Colonic mucosa (tissue), 4 donors: ENCODE measurements at places on chromosomes 3 and 15. TPM values are rescaled to one million over a fixed set of nuclear protein-coding genes. Genes with fewer than 3 reads are reported as not detected.

BUB1B gene
- total RNA-seq: 48.3 TPM

TMEM39A gene
- 37.4 TPM for total RNA-seq

IL17RC gene
- 26.8 TPM for total RNA-seq

CIP2A gene
- total RNA-seq: 5.3 TPM

IQSEC1 gene
- 19.2 TPM for total RNA-seq

SERINC4 gene
- 0.21 TPM for total RNA-seq

DLL4 gene
- total RNA-seq: 21.6 TPM

SLC28A2 gene
- 21.6 TPM for total RNA-seq

RTP3 gene
- total RNA-seq: not detected

DNA sequence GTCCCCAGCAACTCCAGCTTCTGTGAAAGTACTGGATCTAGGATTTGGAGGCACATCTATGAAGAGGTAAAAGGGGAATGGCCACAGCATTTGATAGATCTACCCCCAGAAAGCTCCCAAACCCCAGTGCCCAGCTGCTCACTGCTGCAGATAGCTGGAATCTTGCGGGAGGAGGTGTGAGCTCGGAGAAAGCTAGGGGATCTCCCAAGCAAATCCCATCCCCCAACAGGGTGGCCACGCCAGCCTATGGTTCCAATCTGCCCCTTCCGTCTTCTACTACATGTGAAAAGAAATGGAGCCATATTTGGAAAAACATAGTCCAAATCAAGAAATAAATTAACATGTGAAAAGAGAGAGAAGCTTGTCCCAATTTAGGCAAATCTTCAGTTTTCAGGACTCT is 42.0 kb downstream of the SEMA5B start:
- no peaks in the 10 kb centered on the region for H3K36me3 ChIP-seq
- no peak overlapping the region for H3K27ac ChIP-seq
- no peaks in the 10 kb centered on the region for H3K4me1 ChIP-seq
- no peak for DNase-seq

GRCh38 chr3:56188201-56188600 is 280.1 kb downstream of the ERC2 start:
- H3K27me3 ChIP-seq: no peaks in the 10 kb centered on the region
- H3K4me3 ChIP-seq: no peak overlapping the region
- no peak overlapping the region for H3K27ac ChIP-seq
- H3K36me3 ChIP-seq: no peaks in the 10 kb centered on the region

GRCh38 chr3:197021729-197022404 is 7.8 kb downstream of the MELTF start:
- no peak overlapping the region for H3K4me3 ChIP-seq
- H3K36me3 ChIP-seq: no peaks in the 10 kb centered on the region
- H3K4me1 ChIP-seq: no peaks in the 10 kb centered on the region
- no peak for DNase-seq

DNA sequence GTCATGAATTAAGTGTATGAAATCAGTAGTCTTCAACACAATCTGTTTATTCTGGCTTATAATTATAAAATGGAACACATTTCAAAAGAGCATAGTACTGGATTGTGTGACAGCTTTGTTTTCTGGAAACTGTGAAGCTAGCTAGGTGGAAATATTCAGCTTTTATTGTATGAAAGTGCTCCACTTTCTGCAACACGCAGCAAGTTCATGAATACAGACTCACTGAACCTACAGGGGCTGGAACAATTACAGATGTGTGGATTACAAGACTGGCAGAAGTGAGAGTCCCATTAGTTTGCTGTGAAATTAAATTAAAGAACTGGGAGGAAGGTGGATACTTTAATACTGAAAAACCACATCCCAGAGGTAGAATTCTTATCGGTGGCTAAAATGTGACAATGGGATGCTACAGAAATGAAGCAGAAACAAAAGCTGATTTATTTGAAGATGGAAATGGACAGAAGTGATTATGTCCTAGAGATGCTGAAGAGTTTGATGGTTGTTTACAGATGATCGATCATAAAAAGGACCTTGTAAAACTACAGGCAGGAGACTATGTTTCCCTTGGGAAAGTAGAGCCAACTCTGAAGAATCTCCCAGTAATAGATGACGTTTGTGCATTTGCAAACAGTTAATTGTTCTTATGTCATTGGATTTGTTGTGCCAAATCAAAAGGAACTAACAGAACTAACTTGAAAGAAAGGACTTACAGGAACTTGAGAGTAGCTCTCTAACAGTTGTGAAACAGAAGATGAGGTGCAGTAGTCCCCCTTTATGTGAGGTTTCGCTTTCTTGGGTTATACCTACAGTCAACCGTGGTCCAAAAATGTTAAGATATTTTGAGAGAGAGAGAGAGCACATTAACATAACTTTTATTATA is 15.7 kb downstream of the TF start:
- H3K4me1 ChIP-seq: no peaks in the 10 kb centered on the region

- H3K4me1 ChIP-seq: no peaks in the 10 kb centered on the region
- H3K27ac ChIP-seq: no peak overlapping the region
- peak overlapping the region; percentile 81 for H3K4me3 ChIP-seq
- H3K36me3 ChIP-seq: no peaks in the 10 kb centered on the region
These were observed 1.1 kb downstream of the ABHD14A start for GRCh38 chr3:51975852-51976549.

DNA sequence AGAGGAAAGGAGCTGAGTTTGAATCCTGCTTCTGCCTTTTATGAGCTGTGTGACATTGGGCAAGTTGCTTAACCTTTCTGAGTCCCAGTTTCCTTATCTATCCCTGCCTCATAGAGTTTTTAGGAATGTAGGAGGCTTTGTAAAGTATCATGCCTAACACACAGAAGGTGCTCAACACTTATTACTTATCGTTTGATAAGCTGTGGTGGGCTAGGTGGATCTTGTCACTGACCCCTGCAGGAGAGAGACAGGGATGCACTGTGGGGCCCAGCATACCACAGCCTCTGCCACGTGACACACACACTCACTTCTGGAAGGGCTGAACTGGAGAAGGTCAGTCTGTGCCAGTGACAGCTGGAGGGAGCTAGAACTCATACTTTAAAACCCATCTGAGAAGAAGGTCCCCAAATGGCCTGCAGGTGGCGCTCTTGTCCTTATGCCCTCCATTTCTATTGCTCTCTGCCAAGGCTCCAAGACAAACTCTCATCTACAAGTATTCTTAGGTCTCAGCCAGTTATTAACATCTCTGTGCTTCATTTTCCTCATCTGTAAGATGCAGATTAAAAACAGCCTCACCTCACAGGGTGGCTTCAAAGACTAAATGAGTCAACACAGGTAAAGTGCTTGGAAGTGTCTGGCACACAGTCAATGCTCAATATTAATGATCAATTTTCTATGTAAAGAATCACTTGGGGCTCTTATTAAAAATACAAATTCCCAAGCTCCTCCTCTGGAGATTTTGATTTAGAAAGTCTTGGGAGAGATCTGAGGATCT is 57.5 kb upstream of the HACD2 start:
- H3K4me1 ChIP-seq: no peaks in the 10 kb centered on the region
- no peak overlapping the region for H3K4me3 ChIP-seq
- H3K27me3 ChIP-seq: no peaks in the 10 kb centered on the region
- DNase-seq: peak; percentile 81
- H3K27ac ChIP-seq: no peak overlapping the region

- H3K4me3 ChIP-seq: no peak overlapping the region
- no peak overlapping the region for H3K27ac ChIP-seq
- no peak for DNase-seq
These were observed 44.2 kb upstream of the IGDCC4 start for GRCh38 chr15:65466901-65467300.

DNA sequence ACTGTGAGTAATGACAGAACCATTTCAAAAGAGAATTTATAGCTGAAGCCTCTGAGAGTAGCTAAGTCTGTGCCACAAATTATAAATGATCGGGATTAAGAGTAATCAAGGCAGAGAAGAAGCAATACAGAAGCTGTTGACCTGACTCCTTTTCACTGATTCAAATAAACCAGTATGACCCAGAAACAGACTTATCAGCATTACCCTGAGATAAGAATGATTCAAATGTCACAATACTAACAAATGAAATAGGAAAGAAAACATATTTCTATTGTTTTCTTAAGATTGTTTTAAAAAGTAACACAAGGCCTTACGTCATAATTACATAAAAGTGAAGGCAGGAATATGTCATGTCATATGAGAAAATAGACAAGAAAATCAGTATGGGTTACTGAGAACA is 1534.6 kb downstream of the SI start:
- H3K4me1 ChIP-seq: no peaks in the 10 kb centered on the region
- no peak for DNase-seq
- H3K36me3 ChIP-seq: no peaks in the 10 kb centered on the region
- H3K4me3 ChIP-seq: no peak overlapping the region
- H3K27ac ChIP-seq: no peak overlapping the region

DNA sequence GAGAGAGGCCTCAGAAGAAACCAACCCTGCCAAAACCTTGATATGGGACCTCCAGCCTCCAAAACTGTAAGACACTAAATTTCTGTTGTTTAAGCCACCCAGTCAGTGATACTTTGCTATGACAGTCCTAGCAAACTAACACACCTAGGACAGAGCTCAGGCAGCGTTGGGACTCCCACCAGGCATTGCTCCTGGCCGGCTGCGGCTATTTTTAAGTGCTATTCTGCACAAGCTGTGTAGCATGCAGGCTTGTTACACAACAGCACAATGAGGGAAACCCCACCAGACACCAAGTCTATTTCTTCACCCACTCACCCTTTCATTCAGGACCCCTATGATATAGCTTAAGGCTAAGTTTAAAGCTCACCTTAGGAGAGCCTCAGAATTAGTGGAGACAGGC is 47.0 kb upstream of the GNB5 start:
- H3K27me3 ChIP-seq: no peaks in the 10 kb centered on the region
- no peak overlapping the region for H3K27ac ChIP-seq

DNA sequence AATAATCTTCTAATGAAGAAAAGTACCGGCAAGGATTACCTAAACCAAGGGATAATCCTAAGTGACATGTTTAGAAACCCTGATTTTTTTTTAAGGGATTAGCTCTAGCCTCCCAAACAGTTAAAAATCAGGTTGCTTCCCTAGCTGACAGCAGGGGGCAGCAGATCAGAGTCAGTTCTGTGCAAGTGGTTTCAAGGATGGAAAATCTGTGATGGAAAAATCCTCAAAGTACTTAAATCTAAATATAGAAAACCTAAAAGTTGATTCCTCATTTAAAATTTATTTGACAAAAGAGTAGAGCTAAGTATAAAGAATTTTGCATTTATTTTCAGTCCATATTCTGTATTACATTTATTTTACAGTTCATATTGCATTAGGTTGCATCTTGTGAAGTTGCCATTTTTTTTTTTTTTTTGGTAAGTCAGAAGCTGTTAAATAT is 107.6 kb downstream of the PEX5L start:
- H3K36me3 ChIP-seq: no peaks in the 10 kb centered on the region
- no peaks in the 10 kb centered on the region for H3K27me3 ChIP-seq
- peak; percentile 30 for DNase-seq
- no peaks in the 10 kb centered on the region for H3K4me1 ChIP-seq

GRCh38 chr3:192917028-192917403 is 640 bp downstream of the MB21D2 start:
- no peaks in the 10 kb centered on the region for H3K27me3 ChIP-seq
- H3K36me3 ChIP-seq: no peaks in the 10 kb centered on the region
- H3K27ac ChIP-seq: peak overlapping the region; percentile 87
- DNase-seq: peak; percentile 73
- H3K4me3 ChIP-seq: peak overlapping the region; percentile 61
- no peaks in the 10 kb centered on the region for H3K4me1 ChIP-seq

GRCh38 chr15:69979262-69979661 is 118.5 kb downstream of the TLE3 start:
- H3K36me3 ChIP-seq: no peaks in the 10 kb centered on the region
- H3K4me1 ChIP-seq: no peaks in the 10 kb centered on the region
- no peak overlapping the region for H3K4me3 ChIP-seq
- no peak overlapping the region for H3K27ac ChIP-seq
- H3K27me3 ChIP-seq: no peaks in the 10 kb centered on the region

DNA sequence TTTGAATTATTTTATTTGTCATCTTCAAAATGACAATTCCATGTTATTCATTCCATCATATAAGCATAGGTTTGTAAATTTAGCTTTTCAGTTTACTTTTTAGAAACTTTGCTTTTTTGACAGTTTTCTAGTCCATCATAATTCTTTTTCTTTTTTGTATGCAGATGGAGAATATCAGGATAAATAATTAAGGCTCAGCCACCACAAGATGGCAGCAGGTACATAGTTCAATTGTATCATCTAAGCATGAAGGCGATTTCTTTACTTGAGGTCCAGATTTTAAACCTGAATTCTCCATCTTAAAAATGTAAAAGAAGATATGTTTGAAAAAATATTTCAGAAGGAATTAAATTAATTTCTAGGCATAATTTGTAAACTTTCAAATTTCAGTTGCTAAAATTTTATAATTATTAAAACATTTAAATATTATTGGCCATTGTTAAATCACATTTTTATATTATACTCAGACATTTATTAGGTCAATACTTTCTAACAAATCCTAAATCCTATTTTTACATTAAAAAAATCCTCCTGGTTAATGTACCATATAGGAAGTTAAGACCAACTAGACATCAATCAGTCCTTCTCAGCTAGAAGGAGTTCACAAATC is 15.1 kb downstream of the PLSCR5 start:
- no peaks in the 10 kb centered on the region for H3K4me1 ChIP-seq
- no peak overlapping the region for H3K27ac ChIP-seq
- H3K27me3 ChIP-seq: no peaks in the 10 kb centered on the region
- H3K4me3 ChIP-seq: no peak overlapping the region
- DNase-seq: peak; percentile 29

GRCh38 chr3:60289341-60290121 is 961.7 kb downstream of the FHIT start:
- H3K27me3 ChIP-seq: no peaks in the 10 kb centered on the region
- H3K4me3 ChIP-seq: no peak overlapping the region
- H3K36me3 ChIP-seq: no peaks in the 10 kb centered on the region

DNA sequence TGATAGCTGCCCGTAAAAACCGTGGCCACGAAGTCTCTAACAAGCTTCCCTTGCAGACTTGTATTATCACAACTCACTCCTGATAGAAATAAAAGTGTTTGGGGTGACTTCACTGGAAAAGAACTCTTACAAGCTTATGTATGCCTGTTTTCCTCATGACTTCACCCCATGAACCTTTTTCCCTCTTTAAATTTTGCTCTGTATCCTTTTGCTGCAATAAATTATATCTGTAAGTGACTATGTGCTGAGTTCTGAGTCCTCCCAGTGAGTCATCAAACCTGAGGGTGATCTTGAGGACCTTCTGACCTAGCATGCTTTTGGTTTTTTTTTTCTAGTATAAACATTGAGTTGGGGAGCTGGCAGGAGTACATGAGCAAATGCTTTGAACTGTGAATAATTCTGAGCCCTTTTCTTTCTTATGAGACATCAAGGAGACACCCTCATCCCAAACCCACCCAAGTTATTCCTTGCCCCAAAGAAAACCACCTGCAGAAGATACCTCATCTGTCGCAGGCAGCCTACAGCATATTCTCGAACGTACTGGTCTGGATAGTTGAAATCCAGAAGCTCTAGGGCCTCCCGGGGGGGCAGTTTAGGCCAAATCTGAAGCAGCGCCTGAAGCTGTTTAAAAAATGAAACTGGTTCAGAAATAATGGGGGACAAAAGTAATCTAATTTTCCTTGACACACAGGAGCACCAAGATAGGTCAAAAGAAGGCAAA is 85.9 kb downstream of the FAIM start:
- no peak overlapping the region for H3K27ac ChIP-seq
- no peaks in the 10 kb centered on the region for H3K36me3 ChIP-seq
- no peak for DNase-seq
- H3K4me3 ChIP-seq: no peak overlapping the region
- H3K4me1 ChIP-seq: no peaks in the 10 kb centered on the region

- no peaks in the 10 kb centered on the region for H3K36me3 ChIP-seq
- H3K4me1 ChIP-seq: no peaks in the 10 kb centered on the region
- H3K27ac ChIP-seq: no peak overlapping the region
- H3K27me3 ChIP-seq: no peaks in the 10 kb centered on the region
These were observed 31.7 kb downstream of the ECT2 start for GRCh38 chr3:172782235-172782634.
